ENCODE measurements at places on chromosomes 4 and X.
A peak's percentile ranks its signal among the peaks of the same experiment; 100 is the strongest.

DNA sequence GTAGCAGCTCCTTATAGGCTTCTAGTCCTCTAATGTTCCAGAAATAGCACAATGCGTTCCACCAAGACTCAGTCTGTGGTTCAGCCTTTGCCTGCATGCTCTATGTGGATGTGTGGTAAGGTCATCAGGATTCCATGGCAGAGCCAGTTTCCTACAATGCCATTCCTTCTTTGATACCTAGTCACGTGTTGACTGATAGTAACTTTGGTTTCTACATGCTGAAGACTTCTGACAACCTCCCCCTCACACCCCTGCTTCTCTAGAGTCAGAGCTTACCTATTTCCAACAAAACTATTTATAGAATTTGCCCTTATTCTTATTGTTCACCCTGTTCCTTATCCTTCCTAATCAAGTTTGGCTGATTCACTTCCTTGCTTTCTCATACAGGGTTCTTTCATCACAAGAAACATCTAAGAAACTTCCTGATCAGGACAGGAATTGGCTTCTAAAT, 81.1 kb downstream of the CT47B1 start:
- no peak for DNase-seq

DNA sequence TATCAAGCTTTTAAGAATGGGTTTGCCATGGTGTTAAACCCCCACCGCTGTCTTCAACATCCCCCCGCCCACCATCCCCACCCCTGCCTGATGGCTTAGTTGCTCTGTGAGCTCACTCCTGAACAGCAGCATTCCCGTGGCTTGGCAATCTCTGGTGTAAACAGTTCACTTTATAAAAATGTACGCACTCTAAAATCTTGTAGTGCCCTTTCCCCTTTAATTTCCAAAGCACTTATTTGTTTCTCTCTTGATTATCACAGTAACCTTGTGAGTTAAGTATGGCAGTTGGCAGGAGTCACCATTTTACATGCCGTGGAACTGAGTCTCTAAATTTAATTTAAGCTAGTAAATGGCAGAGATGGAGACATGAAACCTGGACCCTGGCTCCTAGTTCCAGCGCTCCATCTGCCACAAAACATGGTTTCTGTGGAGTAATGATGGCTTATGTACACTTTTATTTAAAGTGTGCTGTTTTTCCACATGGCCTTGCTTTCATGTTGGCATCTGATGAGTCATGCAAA, 123.1 kb downstream of the AFF1 start:
- no peak for DNase-seq

GRCh38 chr4:80138551-80139538, 58.5 kb upstream of the PRDM8 start:
- DNase-seq, result no peak

GRCh38 chr4:152229782-152230289, 306.1 kb downstream of the FBXW7 start:
- peak; percentile 33 for DNase-seq

DNA sequence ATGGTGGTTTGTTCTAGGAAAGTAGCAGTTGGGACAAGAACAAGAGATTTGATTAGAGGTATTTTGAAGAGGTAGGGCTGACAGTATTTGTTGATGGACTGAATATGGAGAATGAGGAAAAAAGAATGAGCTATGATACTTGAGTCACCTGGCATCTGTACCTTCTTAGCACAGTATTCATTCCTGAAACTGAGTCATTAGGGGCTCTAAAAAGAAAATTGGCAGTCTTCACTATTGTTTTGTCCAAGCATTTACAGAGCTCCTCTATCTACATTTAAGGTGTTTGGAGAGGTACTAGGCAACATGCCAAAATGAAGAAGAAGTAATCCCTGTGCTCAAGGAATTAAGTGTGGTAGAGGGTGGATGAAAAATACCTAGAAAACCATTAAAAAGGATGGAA, 165.8 kb downstream of the SHROOM4 start:
- DNase-seq, result no peak

GRCh38 chr4:81257021-81257420, 42.0 kb upstream of the PRKG2 start:
- no peak for DNase-seq

- no peak for DNase-seq
Observed at GRCh38 chr4:123616951-123617461, 220.4 kb downstream of the SPRY1 start.

GRCh38 chrX:143661286-143661685, 25.4 kb upstream of the SLITRK4 start:
- DNase-seq, result no peak

DNA sequence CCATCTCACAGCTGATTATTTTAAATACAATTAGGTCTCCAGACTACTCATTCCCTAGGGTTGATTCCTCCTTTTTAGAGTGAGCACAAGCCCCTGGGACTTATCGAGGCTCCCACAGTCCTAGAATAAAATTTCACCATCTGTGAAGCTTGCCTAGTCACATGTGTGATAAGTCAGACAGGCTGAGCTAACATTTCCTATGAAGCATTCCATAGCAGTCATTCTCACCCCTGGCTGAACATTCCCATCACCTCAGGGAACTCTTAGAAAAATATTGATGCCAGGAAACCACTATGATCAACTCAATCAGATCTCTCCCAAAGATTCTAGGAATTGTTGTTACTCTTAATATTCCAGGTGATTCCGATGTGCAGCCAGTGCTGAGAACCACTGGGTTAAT, 37.7 kb downstream of the ARHGEF9 start:
- DNase-seq, result no peak

DNA sequence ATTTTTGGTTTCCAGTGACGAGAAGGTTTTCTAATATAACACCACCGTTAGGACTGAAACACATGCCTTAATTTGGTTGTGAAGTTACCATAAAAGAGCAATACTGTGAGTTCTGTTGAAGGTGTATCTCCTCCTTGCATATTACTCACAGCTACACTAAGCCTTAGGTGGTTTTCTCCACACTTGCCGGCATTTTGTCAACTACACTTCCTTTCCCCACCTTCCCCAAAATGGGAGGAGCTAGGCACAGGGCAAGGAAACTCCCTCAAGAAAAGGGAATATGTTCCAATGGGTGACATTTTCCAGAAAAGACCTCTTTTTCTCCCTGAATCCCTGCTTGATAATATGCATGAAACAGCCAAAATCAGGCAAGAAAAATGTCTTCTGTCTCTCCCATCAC, 44.8 kb downstream of the RELL1 start:
- DNase-seq, result no peak

- DNase-seq, result no peak
Observed at GRCh38 chr4:5971078-5971450, 47.2 kb downstream of the C4orf50 start.

DNA sequence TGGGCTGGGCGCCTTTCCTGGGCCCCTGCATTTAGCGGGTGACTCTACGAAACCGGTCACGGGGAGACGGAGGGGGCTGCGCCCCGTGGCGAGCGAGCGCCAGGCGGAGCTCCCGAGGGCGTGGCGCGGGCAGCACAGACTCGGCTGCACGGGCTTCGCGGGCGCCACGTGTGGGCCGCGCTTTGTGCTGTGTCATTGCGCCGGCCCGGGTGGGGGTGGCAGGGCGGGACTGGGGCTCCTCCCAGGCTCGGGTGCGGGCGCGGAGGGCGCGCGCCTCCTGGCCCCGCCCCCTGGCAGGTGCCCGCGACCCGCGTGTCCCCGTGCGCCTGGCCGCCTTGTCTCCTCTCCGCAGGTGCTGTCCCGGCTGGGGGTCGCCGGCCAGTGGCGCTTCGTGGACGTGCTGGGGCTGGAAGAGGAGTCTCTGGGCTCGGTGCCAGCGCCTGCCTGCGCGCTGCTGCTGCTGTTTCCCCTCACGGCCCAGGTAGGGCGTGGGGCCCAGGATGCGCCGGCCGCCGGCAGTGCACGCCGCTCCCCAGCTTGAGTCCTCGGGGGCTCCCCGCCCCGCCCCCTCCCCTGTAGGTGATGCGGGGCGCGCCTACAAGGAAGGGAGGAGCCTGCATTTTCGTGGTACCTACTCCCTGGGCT, 651 bp downstream of the UCHL1 start:
- DNase-seq, result no peak

GRCh38 chr4:108049406-108049805, 59.7 kb downstream of the HADH start:
- no peak for DNase-seq

All from iPS DF 19.7 (cell line).